Renal cortex interstitium (tissue), 15 donors: ENCODE measurements at places on chromosomes 11 and 22. TPM values are rescaled to one million over a fixed set of nuclear protein-coding genes. Genes with fewer than 3 reads are reported as not detected.

- no peak for DNase-seq
Observed at GRCh38 chr11:92048415-92048814, 176.2 kb upstream of the FAT3 start.

DNA sequence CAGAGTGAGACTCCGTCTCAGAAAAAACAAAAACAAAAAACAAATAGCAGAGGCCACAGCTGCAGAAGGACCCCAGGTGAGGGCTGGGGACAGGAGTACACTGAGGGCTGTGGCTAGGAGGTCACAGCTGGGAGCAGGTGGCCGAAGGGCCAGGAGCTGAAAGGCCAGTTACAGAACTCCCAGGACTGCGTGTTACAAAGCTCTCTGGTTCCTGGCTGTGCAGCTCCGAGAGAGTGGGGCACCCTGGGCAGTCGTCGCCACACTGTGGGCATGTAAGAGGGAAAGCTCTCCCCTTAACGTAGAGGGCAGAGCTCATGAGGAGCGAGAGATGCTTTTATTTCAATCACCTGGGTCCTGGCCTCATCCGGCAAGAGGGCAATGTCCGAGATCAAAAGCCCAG is 10.1 kb upstream of the NCF4 start:
- DNase-seq: no peak

DNA sequence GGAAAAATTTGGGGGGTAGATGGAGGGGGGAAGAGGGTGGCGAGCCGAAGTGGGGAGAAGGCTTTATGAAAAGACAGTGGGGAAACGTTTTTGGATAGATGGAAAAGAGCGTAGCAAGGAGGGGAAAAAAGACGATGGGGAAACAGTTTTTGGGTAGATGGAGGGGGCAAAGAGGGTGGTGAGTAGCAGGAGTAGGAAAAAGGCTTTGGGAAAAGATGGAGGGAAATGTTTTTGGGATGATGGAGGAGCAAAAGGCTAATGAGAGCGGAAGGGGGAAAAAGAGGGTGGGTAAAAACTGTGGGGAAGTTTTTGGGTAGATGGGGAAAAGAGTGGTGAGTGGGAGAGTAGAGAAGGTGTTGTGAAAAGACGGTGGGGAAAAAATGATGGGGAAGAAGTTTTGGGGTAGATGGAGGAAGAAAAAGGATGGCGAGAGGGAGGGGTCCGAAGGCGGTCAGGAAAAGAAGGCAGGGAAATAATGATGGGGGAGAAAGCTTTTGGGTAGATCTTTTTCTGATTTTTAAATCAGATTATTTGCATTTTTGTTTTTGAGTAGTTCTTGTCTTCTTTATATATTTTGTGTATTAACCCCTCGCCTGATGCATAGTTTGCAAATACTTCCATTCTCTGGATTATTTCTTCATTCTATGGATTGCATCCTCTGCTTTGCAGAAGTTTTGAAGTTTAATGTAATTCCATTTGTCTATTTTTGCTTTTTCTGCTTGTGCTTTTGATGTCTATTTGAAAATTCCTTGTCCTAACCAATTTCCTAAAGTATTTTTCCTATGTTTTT is 115.3 kb upstream of the SERPIND1 start:
- no peak for DNase-seq

Gene TSGA10IP
- polyA plus RNA-seq: 0.21 TPM

DNA sequence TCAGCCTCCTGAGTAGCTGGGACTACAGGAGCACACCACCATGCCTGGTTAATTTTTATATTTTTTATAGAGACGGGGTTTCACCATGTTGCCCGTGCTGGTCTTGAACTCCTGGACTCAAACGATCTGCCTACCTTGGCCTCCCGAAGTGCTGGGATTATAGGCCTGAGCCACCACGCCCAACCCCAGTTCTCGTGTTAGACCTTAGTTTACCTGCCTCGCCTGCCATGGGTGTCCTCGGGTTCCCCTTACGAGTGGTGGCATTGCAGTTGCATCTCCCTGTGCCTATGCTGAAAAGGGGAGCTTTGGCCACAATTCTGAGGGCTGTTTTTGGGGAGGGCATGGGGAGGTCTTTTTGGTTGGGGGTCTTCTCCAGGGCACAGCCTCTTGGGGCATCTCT is 18.8 kb downstream of the TBC1D22A start:
- no peak for DNase-seq

DNA sequence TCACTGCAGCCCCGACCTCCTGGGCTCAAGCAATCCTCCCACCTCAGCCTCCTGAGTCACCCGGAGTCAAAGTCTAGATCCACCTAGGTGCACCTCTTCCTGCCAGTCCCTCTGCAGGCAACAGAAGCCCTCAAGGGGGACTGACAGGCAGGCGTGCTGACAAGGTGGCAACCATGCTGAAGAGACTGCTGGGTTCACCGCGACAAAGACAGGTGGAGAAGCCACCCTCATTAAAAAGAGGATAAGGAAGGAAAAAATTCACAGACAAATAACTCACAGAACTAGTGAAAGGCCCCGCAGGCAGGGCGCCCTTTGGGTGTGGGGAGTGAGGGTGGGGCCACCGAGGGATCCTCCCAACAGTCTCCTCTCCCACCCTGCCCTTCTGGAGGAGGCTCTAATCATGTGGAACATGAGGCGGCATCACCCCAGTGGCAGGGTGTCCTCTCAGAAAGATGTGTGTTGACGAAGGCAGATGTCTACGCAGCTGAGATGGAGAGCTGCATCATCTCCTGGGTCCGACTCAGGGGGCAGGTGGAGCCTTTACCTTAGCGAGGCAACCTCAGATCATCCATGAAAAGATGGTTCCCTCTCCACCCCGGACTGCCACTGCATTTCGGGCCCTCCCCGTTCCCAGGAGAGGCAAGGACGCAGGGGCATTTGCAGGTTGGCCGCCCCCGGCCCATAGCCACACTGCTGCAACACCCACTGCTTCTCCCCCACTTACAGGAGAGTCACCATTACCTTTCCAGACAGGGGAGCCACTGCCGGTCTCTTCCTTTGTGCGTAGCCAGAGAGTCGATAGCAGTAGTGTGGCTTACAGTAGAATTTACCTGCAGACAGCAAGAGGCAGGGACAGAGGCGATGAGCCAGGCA is 91.2 kb upstream of the BID start:
- no peak for DNase-seq

- DNase-seq: no peak
Observed at GRCh38 chr22:30825711-30826505, 131.2 kb downstream of the OSBP2 start.

DNA sequence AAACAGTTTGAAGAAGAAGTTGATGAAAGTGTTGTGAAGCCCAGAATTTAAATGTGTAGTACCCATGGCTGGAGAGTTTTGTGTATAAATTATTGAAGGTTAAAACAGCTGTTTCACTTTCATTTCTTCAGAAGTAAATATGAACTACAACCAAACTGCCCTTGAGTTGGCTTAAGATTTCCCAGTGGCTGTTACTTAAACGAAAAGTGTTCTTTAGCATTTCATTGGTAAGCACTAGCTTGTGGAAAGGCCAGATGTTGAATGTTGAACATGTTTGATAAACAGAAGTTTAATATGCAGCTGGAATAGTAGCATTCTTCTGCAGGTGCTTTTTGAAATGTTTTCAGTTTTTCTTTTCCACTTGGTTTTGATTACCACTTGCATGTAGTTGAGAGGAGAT is 83.2 kb upstream of the TNRC6B start:
- no peak for DNase-seq

- no peak for DNase-seq
Observed at GRCh38 chr11:95589893-95590612, 199.5 kb downstream of the FAM76B start.

- no peak for DNase-seq
Observed at GRCh38 chr22:48627966-48628365, 1199.7 kb downstream of the BRD1 start.

DNA sequence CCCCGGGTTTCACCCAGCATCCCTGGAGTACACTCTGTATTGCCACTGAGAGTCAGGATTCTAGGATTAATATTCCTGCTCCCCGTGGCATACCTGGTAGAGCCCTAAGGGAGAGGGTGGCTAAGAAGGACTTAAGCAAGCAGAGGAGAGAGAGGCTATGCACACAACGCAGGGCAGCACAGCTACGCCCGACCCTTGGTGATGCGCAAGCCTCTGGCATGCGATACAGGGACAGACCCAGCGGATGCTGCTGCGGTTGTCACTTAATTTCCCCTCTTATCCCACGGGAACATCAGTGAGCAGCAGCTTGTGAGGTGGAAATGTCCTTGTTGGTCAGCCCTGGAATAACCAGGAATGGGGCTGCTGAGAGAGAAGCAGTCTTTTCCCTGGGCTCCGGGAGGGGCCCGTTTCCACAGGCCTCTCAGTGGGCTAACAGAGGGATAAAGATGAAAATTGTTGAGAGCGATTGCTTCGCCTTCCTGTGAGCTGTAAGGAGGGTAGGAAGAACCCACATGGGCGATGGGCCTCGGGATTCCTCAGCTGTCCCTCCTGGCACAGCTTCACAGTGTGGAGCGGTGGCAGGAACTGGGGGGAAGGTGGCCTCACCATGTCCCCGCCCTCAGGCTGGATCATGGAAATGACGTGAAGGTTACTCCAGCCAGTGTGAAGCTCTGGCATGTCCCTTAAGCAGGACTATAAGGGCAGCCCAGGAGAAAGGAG is 48.4 kb upstream of the RAB1B start:
- DNase-seq: no peak

- no peak for DNase-seq
Observed at GRCh38 chr11:2482745-2483144, 37.9 kb downstream of the KCNQ1 start.

Gene IL17REL
- polyA plus RNA-seq: not detected

Gene CATSPERZ
- not detected for polyA plus RNA-seq
